ENCODE measurements at places on chromosomes 7 and 10. TPM values are rescaled to one million over a fixed set of nuclear protein-coding genes. Genes with fewer than 3 reads are reported as not detected.
A peak's percentile ranks its signal among the peaks of the same experiment; 100 is the strongest.

- DNase-seq, result no peak
These were observed 11.3 kb downstream of the CHCHD3 start for GRCh38 chr7:133070562-133070961.

GRCh38 chr7:151918510-151918843 is 37.8 kb upstream of the GALNTL5 start:
- DNase-seq, result no peak

DNA sequence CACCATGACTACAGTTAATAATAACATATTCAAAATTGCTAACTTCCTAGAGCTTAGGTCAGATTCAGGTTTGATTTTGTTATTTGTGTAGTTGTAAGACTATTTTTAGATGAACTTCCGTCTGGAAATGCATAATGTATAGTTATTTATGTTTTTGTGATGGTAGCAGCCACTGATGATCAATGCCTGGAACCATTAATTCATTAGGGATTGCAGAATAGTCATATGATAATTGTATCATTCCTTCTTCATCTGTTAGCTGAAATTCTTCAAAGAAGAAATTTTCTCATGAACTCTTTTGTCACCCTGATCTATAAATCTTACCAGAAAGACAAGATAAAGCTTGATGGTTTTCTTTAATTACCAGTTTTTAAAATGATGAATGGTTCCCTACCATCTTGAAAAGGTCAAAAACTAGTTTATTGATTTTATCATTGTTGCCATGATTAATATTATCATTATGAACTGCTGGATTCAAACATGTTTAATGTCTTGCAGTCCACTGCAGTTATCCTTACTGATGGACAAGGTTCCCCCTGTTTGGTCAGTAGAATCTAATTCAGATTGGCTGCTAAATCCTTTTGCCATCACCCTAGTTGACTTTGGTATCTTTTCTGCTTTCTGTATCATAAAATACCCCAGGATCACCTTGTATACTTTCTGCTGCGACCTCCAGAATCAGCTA is 433.3 kb downstream of the GPAM start:
- DNase-seq, result no peak

DNA sequence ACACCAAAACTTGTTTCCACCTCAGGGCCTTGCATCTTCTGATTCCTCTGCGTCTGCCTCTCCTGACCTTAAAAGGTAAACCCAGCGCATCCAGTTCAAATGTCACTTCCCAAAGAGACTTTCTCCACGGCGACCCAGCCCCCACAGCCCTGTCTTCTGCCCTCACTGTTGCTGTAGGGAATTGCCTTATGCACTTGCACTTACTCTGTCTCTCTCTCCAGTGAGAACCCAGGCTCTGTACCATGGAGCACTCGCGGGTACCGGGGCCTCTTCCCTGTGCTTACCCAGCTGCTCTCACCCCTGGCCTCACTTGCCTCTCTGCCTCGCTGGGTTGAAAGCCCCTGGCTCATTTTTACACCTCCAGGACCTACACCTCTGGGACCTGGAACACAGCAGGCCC is 48.4 kb downstream of the AOC1 start:
- no peak for DNase-seq

- DNase-seq, result no peak
These were observed 49.7 kb downstream of the C10orf120 start for GRCh38 chr10:122649903-122650302.

- DNase-seq, result no peak
These were observed at the start of gene CDK5 for GRCh38 chr7:151057506-151057988. TSS of gene CDK5 (minus strand) at chr7:151057897. CDS start at chr7:151057848, 49 bp downstream.

DNA sequence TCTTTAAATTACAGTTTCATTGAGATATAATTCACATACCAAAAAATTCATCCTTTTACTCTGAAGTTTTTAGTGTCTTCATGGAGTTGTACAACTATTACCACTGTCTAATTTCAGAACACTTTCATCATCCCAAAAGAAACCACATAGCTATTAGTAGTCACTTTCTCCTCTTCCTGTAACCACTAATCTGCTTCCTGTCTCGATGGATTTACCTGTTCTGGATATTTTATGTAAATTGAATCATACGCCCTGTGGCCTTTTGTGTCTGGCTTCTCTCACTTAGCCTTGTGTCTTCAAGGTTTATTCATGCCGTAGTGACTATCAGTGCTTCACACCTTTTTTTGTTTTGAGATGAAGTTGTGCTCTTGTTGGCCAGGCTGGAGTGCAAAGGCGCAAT is 135.5 kb downstream of the DOCK1 start:
- no peak for DNase-seq

- peak; percentile 82 for DNase-seq
These were observed 111.6 kb upstream of the GLI3 start for GRCh38 chr7:42348631-42349030.

DNA sequence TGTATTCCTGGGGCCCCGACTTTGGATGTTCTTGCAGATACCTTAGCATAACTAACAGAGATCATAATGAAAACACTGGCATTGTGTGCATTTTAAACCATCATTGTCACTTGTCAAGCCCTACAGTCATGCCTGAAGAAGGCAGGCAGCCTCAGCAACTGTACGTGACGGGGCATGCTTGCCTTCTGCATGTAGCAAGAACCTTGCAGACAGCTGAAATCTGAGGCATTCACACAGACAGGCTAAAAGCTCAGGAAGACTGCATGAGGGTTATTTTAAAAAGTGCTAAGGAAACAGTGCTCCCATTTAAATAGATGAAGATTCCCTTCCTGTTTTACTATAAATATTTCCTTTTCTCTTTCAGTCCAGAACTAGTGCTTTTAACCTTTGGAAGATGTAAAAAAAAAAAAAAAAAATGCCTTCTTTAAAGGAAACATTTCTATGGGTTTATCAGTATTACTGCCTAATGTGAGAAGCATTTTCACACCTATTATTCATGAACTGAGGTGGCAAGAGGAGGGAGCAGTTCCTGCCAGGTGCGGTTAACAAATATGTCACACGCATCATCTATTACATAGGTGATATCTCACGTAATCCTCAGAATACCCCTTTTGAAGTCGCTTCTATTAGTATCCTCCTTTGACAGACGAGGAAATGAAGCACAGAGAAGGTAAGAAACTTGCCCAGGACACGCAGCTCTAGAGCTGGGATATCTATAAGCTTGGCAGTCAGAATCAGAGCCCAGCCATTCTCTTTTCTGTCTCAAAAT is 88.1 kb downstream of the PRKCQ start:
- DNase-seq, result peak; percentile 28

- DNase-seq, result peak; percentile 3
These were observed 969.9 kb downstream of the KCNMA1 start for GRCh38 chr10:76667408-76668370.

DNA sequence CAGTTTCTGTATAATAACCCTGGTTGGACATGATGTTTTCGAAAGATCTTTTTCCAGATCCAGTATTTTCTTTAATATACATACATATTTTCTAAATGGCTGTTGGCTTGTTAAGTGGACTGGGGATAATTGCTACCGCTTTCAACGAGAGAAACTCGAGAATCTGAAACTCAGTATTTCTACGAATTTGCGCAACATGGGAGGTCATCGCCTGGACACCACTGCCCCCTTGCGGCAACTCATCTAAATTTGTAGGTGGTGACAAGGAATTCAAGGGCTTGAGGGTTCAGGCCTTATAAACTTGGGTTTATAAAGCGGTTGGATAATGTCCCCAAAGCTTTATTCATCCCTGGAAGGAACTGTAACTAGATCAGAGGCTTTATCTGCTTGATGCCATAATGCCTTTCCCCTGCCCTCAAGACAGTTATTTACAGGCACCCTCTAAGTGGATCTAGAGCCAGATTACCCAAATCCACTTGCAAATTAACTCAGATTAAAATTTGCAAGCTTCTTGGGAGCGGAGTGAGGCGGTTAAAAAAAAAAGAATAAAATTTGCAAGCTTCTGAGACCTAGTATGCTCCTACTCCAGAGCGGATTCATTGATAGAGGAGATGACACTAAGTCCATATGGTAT is 21.3 kb upstream of the KCNK18 start:
- peak; percentile 88 for DNase-seq

- DNase-seq, result no peak
These were observed 129.6 kb upstream of the MKLN1 start for GRCh38 chr7:131197920-131198615.

DNA sequence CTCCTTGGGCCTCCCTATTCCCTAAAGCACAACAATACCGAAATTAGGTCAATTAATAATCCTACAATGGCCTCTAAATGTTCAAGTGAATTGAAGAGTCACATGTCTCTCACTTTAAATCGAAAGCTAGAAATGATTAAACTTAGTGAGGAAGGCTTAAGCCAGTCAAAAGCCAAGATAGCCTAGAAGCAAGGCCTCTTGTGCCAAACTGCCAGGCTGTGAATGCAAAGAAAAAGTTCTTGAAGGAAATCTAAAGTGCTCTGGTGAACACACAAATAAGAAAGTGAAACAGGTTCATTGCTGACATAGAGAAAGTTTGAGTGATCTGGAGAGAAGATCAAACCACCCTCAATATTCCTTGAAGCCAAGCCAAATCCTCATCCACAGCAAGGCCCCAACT is 57.2 kb downstream of the SLC29A4 start:
- no peak for DNase-seq

DNA sequence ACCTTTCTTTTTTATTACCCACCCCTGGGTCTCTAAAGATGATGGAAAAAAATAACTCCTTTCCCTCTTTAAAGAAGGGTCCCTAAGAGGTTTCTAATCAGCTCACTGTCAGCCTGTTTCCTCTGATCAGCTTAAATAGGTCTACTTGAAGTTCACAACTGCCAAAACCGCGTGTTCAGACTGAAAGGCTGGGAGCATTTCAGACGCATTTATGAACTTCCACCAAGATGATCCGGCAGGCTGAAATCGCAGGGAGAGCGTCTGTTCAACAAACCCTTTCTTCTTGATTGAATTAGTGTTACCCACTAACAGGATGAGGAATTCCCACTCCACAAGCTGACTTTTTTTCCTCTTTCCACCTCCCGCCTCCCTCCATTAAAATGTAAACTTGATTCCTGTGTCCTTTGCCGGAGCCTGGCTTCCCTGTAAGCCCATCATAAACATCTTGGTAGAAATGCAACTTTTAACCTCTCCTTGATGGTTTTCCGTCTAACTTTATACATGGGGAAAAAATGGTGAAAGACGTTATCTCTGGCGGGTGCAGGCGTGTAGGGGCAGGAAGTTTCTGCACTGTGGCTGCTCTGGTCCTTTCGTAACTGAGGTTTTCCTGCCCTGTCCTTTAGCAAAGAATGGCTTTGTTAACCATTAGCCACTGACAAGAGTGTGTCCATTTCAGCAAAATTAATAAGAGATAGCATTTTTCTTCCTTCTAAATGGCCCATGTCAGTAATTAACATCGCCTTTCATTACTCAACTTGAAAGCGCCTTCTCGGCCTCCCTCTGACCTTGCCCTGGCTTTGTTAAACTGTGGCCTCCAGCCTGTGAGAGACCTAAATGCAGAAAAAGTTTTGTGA is 130.7 kb downstream of the BAMBI start:
- DNase-seq, result peak; percentile 44

DNA sequence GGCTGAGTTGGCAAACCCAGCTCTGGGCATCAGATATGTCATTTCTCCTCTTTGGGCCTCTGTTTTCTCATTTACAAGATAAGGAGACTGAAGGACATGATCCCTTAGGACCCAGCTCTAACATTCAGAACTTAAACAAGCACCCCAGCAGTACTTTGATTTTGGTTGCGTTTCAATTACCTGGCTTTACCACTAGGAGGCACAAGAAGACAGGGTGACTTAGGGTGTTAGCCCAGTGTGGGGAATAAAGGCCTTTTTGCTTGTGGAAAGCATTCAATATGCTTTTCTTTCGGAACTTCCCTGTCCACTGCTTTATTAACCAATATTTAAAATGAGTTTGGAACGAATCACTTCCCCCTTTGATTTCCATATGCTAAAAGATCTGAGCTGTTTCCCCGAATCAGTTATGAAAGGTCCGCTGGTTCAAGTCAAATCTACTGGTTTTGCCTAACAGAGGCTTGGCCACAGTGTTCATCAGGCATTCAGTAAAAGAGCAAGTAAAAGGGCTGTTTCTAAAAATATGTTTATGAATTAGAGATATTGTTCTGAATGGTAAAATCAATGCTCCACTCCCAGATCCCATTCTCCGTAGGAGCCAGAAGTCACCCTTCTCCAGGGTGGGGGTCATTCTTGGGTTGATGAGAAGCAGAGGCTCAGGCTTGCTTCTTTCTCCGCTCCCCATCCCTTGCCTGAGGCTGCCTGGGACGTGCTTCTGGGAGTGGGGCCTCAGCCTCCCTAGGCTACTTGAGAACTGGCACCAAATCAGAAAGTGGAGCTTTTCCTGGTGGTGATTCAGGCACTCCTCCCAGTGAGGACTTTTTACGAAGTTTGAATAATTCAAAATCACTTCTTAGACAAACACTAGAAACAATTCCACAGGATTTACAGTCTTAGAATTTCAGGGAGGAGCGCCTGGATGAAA is 105.5 kb downstream of the MYOF start:
- peak; percentile 92 for DNase-seq

- DNase-seq, result no peak
These were observed 488.5 kb downstream of the MDFIC start for GRCh38 chr7:115410434-115410820.

GRCh38 chr10:80700760-80701444 is 163.2 kb downstream of the SH2D4B start:
- no peak for DNase-seq

DNA sequence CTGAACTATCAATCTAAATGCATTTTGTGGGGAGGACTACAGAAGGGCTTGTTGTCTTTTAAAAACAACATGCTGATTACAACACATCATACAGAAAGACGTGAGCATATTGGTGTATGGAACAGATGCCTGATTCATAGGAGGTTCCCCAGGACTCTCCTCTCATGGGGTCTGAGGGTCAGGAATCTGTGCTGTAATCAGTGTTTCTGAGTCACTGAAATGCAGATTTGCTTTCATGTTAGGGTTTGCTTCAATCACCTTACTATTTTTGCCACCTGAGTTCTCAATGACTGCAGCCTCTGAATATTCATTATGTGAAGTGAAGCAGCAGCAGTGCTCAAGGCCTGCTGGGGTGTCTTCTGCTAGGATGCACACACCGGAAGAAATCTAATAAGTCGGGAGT is 550 bp upstream of the ANK3 start:
- no peak for DNase-seq

- no peak for DNase-seq
These were observed 81.0 kb downstream of the CYP51A1 start for GRCh38 chr7:92053312-92053711.

GRCh38 chr10:43957267-43958070 is 308.8 kb upstream of the ZNF32 start:
- DNase-seq, result no peak

GRCh38 chr10:3239066-3239919 is 66.7 kb upstream of the PITRM1 start:
- peak; percentile 74 for DNase-seq

Gene NRG3
- total RNA-seq, result 0.31 TPM

Gene MOGAT3
- total RNA-seq, result not detected

Gene ADD3
- 260 TPM for total RNA-seq

Gene COL1A2
- 4,115 TPM for total RNA-seq

Gene UPK3B
- total RNA-seq, result 2.2 TPM

Gene ETV1
- 11.8 TPM for total RNA-seq

Gene CYP3A7
- 0.21 TPM for total RNA-seq

Gene ASB13
- 11.2 TPM for total RNA-seq

Gene TAS2R5
- 4.5 TPM for total RNA-seq

Gene BEND7
- 5.1 TPM for total RNA-seq

Gene GAD2
- total RNA-seq, result not detected

Gene LEP
- not detected for total RNA-seq
